OCI-M1 (cell line): ENCODE measurements at places on chromosomes 12 and 14.

- peak; percentile 71 for DNase-seq
Observed at GRCh38 chr12:103181366-103182152, 224.1 kb downstream of the ASCL1 start.

DNA sequence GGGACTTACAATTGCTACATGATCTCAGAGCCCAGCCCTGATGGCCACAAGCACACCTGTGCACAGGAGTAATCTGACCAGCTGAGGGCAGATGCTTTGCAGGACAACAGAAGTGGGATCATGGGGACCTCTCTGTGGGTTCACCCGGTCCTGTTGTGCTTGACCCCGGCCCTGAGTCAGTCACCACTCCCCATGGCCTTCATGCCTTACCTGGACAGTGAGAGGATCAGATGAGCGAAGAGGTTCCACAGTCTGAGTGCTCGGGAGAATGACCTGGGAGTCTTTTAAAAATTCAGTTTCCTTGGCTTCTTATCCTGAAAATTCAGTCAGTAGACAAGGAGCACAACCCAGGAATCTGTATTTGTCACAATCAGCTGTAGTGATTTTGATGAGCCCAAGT lies 88.1 kb downstream of the NTF3 start:
- no peak for DNase-seq

GRCh38 chr12:79688376-79689060 lies 2.2 kb downstream of the PAWR start:
- peak; percentile 43 for DNase-seq

- no peak for DNase-seq
Observed at GRCh38 chr14:76922584-76922983, 96.4 kb downstream of the LRRC74A start.

DNA sequence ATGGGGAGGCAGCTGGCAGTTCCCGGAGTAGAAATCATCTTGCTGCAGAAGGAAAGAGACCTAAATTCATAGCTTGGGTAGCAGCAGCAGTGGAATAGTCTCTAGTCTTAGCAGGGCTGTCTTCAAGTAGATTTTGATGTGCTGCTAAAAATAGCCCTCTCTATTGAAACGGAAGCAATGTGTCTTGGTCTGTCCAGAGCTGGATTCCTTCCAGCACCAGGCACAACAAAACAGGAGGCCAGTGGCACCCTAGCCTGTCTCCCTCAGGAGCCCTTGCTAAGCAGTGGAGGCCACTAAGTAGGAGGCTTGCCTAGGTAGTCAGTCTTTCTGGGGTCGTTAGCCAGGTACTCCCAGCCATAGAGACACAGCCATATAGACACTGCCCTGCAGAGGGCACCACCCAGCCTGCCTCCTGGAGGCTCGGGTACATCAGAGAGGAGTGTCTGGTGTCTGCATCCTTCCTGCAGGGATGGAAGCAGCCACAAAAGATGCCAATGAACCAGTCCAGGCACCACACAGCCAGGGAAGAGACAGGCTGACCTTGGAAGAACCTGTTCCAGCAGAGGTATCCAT lies 97.5 kb downstream of the CRACR2A start:
- DNase-seq = no peak

DNA sequence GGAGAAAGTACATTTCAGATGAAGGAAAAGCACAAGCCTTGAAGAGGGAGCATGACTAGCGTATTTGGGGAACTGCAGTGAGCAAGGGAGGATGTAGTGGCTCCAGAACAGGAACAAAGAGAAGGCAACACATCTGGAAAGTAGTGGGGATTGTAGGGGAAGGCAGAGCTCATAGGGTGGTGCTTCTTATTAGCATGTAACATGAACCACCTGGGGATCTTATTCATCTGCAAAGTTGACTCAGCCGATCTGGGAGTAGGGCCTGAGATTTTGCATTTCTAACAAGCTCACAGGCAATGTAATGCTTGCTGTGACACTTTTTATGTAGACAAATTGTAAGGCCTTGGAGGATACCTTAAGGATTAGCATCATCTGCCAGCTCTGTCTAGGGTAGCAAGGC lies 447.3 kb downstream of the NELL2 start:
- no peak for DNase-seq

GRCh38 chr14:53921027-53921426 lies 35.6 kb downstream of the BMP4 start:
- DNase-seq = no peak

- no peak for DNase-seq
Observed at GRCh38 chr12:132388379-132389015, 59.1 kb upstream of the GALNT9 start.

GRCh38 chr12:116929885-116930284 lies 19.1 kb downstream of the FBXW8 start:
- DNase-seq = no peak

GRCh38 chr14:23639891-23640523 lies 3.8 kb downstream of the DHRS2 start:
- DNase-seq = no peak

GRCh38 chr12:68310370-68310769 lies 21.8 kb downstream of the MDM1 start:
- no peak for DNase-seq

- no peak for DNase-seq
Observed at GRCh38 chr12:57367121-57367520, 63.7 kb downstream of the R3HDM2 start.

- DNase-seq = peak; percentile 36
Observed at GRCh38 chr14:60862283-60862682, 118.6 kb downstream of the TRMT5 start.

DNA sequence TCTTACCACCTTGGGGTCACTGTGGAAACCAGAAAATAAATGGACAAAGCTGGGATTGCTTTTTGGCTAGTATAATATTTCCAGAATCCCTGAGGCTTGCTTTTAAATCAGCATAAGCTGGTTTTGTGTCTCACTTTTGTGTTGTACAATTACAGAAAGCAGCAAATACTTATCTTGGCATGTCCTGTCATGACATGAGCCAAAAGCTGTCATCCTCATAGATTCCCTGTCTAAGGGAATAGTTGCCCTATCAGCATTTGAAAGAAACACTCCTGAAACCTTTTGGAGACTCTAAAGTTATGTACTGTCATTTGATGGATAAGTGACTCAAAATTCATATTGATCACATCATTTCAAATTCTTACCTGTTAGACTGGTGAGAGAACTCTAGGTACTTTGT lies 987.2 kb downstream of the NRXN3 start:
- no peak for DNase-seq

- DNase-seq = peak; percentile 47
Observed at GRCh38 chr12:117587631-117588287, 226.3 kb upstream of the NOS1 start.

- DNase-seq = no peak
Observed at GRCh38 chr12:67593041-67593440, 55.5 kb upstream of the DYRK2 start.

DNA sequence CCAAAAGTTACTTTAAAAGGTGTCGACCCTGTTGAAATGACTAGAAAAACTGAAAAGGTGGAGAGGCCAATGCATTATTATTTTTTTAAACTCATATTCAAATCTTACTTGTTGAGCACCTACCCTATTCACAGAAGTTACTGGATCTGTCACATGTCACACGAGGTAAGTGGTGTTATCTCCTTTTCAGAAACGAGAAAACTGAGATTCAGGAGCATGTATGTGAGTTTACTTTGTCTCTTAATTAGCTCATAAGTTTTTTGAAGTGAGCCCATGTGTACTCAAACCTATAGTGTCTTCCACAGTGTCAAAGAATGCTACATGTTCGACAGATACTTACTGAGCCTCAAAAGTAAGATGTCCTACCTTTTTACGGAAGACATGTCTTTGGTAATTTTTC lies 81.8 kb upstream of the EGLN3 start:
- DNase-seq = no peak

- DNase-seq = no peak
Observed at GRCh38 chr14:101340556-101340955, 220.7 kb upstream of the DIO3 start.

- no peak for DNase-seq
Observed at GRCh38 chr14:63603749-63604277, 37.9 kb downstream of the WDR89 start.

- peak; percentile 18 for DNase-seq
Observed at GRCh38 chr14:35420036-35420811, 15.7 kb upstream of the NFKBIA start.

DNA sequence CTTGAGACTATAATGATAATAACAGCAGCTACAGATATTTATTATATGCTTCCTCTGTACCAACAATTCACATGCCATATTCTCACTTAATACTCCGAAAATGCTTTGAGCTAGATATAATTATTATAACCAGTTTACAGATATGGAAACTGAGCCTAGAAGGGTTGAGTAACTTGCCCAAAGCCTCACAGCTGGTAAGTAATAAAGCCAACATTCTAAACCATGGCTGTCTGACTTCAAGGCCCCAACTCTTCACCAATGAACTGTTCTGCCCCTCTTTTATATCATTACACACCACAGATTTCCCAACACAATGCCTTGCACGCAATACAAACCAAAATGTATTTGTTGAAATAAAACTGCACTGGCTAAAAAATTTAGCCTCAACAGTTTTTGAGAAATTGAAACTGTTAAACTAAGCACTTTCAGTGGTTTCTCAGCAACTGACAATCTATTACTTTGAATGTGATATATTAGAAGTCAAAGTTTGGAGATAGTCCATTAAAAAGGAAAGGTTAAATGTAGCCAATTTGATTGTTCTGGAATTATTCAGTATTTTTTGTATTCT lies 222.5 kb upstream of the ARHGAP5 start:
- no peak for DNase-seq

GRCh38 chr14:98912655-98913054 lies 359.3 kb downstream of the BCL11B start:
- no peak for DNase-seq

DNA sequence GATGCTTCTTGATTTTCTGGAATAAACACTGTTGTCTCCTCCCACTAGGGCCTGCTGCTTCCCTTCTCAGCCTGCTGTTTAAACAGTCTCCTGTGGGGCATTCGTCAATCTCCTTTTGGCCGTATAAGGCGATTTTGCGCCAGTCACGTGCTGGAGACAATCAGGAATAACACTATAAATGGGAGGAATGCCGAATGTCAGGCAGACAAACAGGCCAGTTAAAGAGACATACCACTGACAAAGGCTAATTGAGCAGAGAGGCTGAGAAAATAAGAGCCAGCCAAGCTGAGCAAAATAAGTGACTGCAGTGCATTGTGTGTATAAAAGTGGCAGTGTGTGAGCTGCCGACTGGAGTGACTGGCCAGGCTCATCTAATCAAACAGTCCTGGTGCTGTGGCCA lies 23.3 kb downstream of the DMAC2L start:
- DNase-seq = no peak

GRCh38 chr14:103111232-103111868 lies 11.9 kb upstream of the TNFAIP2 start:
- DNase-seq = no peak

DNA sequence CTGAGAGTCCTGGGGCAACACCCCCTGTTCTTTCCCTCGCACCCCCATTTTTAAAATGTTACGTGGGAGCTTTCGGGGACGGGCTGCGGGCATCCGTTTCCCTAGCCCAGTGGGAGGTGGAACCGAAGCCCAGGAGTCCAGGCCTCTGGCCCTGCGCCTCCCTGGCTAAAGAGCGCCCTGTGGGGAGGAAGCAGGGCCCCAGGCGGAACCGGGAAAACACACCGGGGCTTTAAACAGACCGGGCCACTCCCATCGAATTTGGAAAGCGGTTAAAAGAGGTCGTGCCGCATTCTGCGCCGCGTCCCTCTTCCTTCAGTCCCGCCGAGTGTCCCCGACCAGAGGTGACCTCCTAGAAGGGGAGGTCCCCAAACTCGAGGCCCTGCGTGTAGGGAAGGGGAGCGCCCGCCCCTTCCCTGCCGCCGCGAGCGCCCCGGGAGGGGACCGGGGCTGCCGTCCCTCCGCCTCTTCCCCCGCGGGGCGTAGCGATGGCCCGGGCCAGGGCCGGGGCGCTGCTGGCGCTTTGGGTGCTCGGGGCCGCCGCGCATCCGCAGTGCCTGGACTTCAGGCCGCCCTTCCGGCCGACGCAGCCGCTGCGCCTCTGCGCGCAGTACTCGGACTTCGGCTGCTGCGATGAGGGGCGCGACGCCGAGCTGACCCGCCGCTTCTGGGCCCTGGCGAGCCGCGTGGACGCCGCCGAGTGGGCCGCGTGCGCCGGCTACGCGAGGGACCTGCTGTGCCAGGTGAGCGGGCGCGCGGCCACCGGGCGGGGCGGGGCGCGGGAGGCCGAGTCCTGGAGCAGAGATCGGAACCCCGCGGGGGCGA lies at the start of gene HHIPL1:
Gene HHIPL1, plus strand, starts transcription at position 407 of the 822 bp plus-strand sequence. Its CDS starts 79 bp downstream, at position 486.
- no peak for DNase-seq

- DNase-seq = no peak
Observed at GRCh38 chr12:122096591-122097149, 18.1 kb downstream of the MLXIP start.

GRCh38 chr12:6532927-6533652 lies 1.2 kb upstream of the GAPDH start:
- peak; percentile 82 for DNase-seq

DNA sequence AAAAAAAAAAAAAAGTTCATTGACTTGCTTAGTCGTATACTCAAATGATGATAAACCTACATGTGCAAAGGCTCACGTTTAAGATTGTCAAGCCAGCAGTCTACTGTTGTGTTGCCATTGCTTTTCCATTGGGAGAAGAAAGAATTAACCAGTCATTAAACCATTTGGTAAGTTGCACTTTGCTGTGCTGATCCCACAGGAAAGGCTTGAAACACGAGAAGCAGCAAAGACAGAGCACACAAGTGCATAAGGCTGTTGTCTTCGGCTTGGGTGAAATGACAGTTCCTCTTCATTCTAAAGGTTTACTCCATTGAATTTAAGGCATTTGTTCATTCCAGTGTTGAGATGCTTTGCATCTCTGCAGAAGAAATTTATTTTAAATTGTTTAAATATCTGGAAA lies 50.1 kb downstream of the ZC3H14 start:
- no peak for DNase-seq

- DNase-seq = no peak
Observed at GRCh38 chr12:131536766-131537165, 174.1 kb upstream of the SFSWAP start.

DNA sequence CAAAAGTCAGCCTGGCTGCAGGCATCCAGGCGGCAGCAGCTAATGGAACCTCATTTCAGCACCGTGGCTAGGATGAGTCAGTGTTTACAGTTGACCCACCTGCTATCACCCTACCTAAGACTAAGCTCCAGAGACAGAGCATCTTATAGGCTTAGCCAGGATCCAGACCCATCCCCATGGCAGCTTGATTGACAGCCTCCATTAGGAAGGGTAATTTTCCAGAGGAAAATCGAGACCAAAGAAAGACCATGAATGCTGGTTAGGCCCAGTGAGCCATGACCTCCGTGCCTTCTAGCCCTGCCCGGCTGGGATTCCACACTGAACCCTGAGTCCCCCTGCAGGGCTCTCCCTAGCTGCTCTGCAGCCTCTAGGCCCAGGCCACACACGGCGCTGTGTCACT lies 38.7 kb downstream of the TUNAR start:
- DNase-seq = no peak

- DNase-seq = no peak
Observed at GRCh38 chr12:14841761-14842160, 1.6 kb downstream of the ART4 start.
